Left kidney (tissue), 8 donors: ENCODE measurements at places on chromosomes 6 and 20.

DNA sequence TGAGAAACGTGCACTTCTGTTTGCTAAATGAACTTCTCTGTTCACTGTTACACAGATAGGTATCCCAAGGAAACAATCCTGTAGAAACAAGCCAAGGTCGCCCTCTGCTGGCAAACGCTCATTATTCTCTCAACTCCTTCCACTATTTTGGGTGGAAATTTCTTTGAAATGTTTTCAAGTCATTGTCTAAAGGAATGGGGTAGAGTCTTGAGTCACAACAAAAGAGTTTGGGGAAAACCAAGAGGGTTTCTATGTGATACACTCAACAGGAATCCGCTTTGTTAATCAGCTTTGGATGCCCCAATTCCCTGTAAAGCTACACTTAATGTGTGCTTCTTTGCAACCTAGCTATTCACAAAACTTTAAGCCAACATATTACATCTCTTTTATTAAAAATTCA, 4.6 kb upstream of the RAE1 start:
- DNase-seq, result peak; percentile 76

DNA sequence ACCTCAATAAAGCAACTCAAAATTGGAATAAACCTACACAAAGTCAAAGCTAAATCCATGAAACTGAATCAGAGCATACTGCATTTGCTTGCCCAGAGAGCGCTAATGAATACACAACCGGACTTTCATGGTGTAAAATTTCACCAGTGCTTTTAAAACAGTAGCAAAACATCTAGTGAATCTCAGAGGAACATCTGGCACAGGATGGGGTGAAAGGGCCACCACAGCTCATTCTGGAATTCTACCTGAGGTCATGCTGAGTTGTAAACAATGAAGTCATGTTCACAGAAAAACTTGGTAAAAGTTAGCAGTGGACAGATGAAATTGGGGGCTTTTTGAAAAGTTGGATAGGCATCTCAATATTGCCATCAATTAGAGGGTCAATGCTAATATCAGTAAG, 125.6 kb upstream of the STXBP5 start:
- no peak for DNase-seq

GRCh38 chr6:79671600-79672266, 40.6 kb downstream of the SH3BGRL2 start:
- peak; percentile 14 for DNase-seq

GRCh38 chr6:136506124-136506799, 44.0 kb downstream of the MAP7 start:
- DNase-seq, result no peak

DNA sequence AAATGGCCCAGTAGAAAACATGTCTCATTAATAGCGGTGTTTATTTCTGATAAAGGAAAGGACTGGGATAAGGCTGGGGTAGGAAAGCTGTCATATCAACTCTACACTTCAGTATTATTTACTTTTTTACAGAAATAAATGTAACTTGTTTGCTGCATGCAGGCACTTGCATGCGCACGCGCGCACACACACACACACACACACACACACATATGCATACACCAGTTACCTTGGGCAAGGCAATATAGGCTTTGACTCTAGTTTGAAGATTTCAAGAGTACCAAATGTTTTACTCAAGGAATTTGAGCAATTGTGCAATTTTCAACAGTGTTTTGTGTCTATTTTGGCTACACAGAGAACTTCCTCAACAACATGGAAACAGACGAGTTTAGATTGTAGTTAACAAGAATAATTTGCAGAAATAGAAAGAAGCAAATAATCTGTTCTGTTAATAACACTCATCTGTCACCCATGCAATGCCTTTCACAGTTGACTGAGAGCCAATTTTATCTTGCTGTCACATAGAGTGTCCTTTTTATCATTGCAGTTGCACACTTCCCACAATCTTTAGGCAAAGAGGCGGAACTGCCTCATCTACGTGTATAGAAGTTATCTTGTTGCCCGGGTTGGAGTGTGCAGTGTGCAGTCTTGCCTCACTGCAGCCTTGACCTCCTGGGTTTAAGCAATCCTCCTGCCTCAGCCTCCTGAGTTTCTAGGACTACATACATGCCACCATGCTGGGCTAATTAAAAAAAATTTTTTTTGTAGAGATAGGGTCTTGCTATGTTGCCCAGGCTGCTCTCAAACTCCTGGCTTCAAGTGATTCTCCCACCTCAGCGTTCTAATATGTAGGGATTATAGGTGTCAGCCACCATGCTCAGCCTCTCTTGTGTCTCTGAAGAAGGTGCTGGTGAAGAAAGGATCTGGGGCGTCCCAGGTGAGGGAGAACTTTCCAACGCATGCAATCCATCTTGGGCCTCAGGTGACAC, 74.8 kb upstream of the SHLD1 start:
- no peak for DNase-seq

GRCh38 chr20:723756-724155, 44.5 kb downstream of the SLC52A3 start:
- DNase-seq, result no peak

GRCh38 chr20:21702553-21703470, 2.7 kb upstream of the PAX1 start:
- peak; percentile 84 for DNase-seq

DNA sequence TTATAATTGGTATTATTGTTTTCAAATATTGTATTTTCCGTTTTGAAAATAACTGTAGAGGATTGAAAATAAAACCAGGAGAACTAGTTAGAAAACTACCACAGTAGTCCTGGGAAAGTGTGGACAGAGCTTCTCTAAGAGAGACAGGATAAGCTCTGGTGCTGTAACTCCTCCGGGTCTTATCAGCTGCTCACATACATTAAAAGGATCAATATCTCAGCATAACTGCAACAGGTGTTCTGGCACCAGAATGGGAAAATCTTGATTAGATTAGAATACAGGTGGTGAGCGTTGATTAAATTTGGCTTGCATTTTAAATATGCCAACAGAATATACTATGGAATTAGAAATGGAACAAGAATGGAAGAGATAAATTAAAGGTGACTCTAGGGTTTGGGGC, 1138.9 kb upstream of the ADGRB3 start:
- no peak for DNase-seq

- no peak for DNase-seq
Observed at GRCh38 chr6:137914530-137915193, 47.6 kb downstream of the TNFAIP3 start.

GRCh38 chr6:33107641-33108040, 31.9 kb downstream of the HLA-DPB1 start:
- DNase-seq, result no peak

DNA sequence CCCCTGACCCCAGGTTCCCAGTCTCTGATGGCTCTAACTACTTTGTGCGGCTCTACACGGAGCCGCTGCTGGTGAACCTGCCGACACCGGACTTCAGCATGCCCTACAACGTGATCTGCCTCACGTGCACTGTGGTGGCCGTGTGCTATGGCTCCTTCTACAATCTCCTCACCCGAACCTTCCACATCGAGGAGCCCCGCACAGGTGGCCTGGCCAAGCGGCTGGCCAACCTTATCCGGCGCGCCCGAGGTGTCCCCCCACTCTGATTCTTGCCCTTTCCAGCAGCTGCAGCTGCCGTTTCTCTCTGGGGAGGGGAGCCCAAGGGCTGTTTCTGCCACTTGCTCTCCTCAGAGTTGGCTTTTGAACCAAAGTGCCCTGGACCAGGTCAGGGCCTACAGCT, 9.6 kb downstream of the PIGT start:
- DNase-seq, result no peak

- no peak for DNase-seq
Observed at GRCh38 chr6:79574630-79575225, 37.5 kb upstream of the LCA5 start.

- DNase-seq, result no peak
Observed at GRCh38 chr6:38725414-38726183, 10.5 kb downstream of the DNAH8 start.

- DNase-seq, result no peak
Observed at GRCh38 chr6:134849920-134850447, 99.9 kb downstream of the ALDH8A1 start.

DNA sequence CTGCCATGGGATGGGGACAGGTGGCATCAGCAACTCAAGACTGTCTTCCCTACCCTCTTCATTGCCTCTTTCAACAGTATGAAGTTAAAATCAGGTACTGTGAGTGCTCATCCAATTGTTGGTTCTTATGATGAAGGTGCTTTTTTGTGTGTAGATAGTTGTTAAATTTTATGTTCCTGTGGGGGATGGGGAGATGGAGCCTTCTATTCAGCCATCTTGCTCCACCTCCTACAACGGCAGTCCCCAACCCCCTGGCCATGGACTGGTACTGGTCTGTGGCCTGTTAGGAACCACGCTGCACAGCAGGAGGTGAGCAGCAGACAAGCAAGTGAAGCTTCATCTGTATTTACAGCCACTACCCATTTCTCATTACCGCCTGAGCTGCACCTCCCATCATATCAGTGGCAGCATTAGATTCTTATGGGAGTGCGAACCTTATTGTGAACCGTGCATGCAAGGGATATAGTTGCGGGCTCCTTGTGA, 47.8 kb upstream of the TOP1 start:
- no peak for DNase-seq

GRCh38 chr6:112030206-112030960, 23.5 kb upstream of the CCN6 start:
- no peak for DNase-seq

DNA sequence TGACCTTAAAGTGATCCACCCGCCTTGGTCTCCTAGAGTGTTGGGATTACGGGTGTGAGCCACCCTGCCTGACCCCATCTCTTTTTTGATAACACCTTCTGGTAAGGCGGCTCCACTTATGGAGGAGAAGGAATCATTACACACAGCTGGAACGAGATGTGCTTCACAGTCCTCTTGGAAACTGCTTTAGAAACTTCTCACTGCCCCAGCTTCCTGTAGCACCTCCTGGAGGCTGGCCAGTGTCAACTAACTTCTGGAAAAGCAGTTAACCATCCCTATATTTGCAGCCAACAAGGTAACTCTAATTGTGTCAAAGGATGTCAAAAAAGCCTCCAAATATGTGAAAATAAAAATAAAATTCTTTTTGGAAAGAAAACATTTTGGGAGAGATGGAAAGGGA, 48.8 kb upstream of the BCLAF1 start:
- DNase-seq, result no peak

- no peak for DNase-seq
Observed at GRCh38 chr6:114304304-114304887, 38.4 kb downstream of the HS3ST5 start.

DNA sequence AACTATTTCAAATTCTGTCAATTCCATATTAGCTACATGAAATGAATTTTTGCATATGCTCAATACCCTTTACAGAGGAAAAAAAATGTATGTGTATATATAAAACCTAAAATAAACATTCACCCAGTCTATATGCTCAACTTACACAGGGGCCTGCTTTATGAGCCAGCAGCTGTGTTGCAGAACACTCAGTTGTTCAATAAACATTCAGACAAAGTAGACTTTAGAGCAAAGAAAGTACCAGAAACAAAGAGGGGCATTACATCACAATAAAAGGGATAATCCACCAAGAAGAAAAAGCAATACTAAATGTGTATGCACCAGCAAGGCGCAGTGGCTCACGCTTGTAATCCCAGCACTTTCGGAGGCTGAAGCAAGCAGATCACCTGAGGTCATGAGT, 9.5 kb downstream of the COQ3 start:
- no peak for DNase-seq

- no peak for DNase-seq
Observed at GRCh38 chr20:3510110-3510509, 39.3 kb downstream of the ATRN start.

DNA sequence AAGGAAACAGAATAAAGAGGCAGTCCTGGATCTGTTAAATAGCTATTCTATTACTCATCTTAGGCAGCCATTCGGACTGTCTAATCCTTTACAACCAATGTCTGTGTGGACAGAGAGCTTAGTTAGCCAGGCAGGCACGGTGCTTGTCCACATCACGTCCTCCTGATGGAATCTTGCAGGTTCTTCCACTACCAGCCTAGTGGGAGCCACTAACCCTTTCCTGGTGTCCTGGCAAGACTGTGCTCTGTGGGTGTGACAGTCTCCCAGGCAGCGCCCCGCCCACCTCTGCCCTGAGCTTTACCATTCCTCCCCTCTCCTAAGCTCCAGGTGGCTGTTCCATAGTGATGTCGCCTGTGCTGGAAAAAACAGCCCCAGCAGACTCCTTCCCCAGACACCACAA, 78.3 kb upstream of the CLDN20 start:
- DNase-seq, result no peak

DNA sequence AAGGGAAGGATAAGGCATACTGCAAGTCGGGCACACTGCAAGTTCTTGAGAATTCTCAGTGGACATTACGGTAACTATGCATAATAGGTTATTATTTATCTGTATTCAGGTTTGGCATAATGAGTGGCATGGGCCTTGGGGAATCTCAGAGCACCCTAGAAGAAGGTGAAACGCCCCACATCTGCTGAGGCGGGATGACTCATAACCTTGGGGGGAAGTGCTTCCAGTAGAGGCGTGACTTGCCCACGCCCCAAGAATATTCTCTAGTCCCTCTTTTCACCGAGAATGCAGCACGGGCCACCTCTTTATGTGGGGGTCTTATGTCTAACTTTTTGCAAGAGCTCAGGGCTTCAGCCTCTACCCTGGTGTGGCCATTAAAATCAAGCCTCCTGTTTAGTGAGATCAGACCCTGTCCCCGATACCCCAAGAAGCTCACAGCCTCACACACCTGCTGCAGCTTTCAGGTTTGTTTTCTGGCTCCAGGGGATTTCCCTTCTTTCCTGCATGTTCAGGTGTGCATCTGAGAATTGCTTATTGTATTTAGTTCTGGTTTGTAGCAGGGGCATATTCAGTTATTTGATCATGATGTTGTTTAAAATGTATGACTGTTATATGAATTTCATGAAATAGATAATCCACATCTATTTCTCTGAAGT, 19.1 kb downstream of the ZFP64 start:
- no peak for DNase-seq

- no peak for DNase-seq
Observed at GRCh38 chr6:15256538-15257271, 10.8 kb downstream of the JARID2 start.

DNA sequence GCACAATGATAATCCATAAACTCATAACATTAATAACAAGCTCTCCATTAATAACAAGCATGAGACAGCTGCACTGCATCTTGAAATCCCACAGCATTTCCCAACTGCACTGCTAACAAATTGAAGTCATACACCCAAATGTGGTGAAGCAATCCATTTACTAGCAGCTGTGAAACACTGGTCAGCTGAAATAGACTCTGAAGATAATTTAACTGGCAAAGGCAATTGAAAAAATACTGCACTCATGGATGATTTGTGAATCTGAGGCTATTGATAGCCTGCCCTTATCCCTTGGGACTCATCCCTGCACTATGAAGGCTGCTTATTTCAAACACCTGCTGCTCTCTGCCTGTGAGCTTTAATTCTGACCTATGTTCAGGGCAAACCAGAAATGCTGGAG, 49.1 kb upstream of the PLCB1 start:
- no peak for DNase-seq

GRCh38 chr6:121338366-121338765, 4.1 kb upstream of the TBC1D32 start:
- DNase-seq, result no peak

- no peak for DNase-seq
Observed at GRCh38 chr6:13485923-13486562, 1.4 kb downstream of the GFOD1 start.

- no peak for DNase-seq
Observed at GRCh38 chr6:110705543-110705942, 109.7 kb downstream of the CDK19 start.
